ENCODE measurements at places on chromosomes 4 and X.

DNA sequence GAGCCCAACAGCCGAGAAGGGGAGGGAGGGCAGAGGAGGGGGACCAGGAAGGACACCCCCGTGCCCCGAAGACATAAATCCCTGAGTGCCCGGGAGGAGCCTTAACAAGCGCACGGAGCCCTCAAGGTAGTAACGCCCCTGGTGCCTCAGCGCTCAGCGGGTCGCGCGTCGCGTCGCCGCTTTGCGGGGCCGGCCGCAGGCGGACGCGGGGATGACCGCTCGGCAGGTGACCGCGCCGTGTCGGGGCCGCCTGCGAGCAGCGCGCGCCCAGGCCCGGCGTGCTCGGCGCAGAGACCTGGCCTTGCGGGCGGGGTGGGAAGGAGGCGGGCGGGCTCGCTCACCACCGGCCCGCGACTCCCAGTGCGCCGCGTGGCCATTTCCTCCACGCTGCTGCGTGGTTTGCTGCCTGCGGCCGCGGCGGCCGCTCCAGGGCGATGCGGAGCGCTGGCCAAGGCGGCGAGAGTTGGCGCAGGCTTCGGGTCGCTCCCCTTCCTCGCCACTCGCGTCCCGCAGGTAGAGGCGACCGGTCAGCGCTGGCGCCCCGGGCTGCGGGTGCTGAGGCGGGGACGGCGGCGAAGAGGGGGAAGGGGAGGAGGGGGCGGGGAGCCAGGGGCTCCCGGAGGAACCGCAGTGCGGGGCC, 632 bp downstream of the CCSER1 start:
- peaks cover 9% of the 10 kb centered on the region for H3K4me1 ChIP-seq
- peak; percentile 24 for DNase-seq
- H3K4me3 ChIP-seq, result peak overlapping the region; percentile 78
- H3K27me3 ChIP-seq, result no peaks in the 10 kb centered on the region
- H3K27ac ChIP-seq, result peak overlapping the region; percentile 81

DNA sequence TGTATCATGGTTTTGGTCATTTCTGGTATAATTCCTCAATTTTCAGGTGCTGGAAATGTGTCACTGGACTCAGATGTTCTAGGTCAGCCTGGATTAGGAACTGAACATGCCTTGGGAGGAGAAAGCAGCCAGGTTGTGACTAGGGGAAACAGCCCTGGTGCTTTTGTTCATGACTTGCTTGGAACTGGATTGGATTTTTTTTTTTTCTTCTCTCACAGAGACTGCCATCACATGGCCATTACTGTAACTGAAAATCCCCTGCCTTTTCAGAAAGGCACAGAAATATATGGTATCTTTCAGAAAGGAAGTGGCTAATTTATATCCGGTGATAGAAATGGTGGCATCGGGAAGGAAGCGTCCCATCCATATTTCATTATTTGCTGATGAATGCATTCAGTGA, 34.6 kb downstream of the SEPTIN11 start:
- no peak overlapping the region for H3K4me3 ChIP-seq
- peak overlapping the region; percentile 55 for H3K27ac ChIP-seq
- H3K4me1 ChIP-seq, result no peaks in the 10 kb centered on the region
- no peaks in the 10 kb centered on the region for H3K36me3 ChIP-seq

GRCh38 chrX:70025464-70025863, 24.3 kb downstream of the AWAT2 start:
- DNase-seq, result no peak
- H3K27me3 ChIP-seq, result no peaks in the 10 kb centered on the region
- H3K27ac ChIP-seq, result no peak overlapping the region
- H3K4me3 ChIP-seq, result no peak overlapping the region

- no peak for DNase-seq
- peaks cover 11% of the 10 kb centered on the region for H3K4me1 ChIP-seq
- peaks cover 12% of the 10 kb centered on the region for H3K27me3 ChIP-seq
- no peak overlapping the region for H3K4me3 ChIP-seq
Observed at GRCh38 chr4:73947239-73947985, 34.4 kb downstream of the PF4 start.

Measured in heart left ventricle (tissue), 16 donors.